ENCODE measurements at places on chromosomes 3 and 15. TPM values are rescaled to one million over a fixed set of nuclear protein-coding genes. Genes with fewer than 3 reads are reported as not detected.

DNA sequence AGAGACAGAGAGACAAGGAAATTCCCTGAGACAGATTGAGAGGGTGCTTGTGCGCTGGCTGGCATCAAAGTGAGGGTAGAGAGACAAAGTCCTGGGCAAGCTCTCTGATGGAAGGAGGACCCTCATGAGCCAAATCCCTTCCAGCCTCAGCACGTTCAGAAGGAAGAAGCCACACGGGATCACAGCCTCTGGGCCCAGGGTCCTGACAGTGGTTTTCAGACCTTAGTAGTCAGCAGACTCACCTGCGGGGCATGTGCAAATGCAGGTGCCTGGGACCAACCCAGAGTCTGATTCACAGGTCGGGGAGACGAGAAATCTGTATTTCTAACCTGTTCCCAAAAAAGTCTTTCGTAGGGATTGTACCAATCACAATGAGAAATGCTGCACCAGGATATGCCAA, 15.2 kb upstream of the KY start:
- H3K4me3 ChIP-seq = no peak overlapping the region
- no peak overlapping the region for H3K27ac ChIP-seq
- H3K27me3 ChIP-seq = no peaks in the 10 kb centered on the region
- DNase-seq = no peak

DNA sequence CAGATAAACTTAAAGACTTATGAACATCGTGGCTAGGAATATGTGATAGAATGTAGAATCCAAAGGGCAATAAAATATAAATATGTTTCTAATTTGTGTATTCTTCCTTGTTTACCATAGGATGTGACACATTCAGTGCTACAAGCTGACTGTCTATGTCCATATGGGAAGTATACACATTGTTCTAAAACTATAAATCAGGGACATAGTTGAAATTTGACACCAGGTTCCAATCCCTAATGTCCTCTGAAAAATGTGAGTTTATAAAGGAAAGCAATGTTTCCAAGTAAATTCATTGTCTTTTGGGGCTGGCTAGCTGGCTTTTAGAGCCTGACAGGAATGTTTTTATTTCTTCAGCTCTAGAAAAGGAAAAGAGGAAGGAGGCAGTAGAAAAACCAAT, 273.6 kb downstream of the CNTN4 start:
- no peaks in the 10 kb centered on the region for H3K36me3 ChIP-seq
- H3K27me3 ChIP-seq = no peaks in the 10 kb centered on the region
- H3K27ac ChIP-seq = no peak overlapping the region
- no peaks in the 10 kb centered on the region for H3K4me1 ChIP-seq

DNA sequence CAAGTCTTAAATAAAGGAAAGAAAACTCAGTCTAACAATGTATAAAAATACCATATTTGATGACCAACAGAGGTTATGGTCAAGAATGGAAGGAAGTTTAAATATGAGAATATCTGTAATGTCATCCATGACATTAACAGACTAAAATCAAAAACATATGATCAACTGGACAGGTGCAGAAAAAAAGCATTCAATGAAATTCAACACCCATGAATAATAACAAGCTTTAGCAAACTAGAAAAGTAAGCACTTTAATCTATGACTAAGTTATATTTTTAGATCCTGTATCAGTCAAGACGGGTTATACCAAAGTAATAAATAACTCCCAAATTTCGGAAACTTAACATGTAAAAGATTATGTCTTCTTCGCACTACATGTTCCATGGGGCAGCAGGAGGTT, 61.8 kb downstream of the CFAP20DC start:
- H3K4me1 ChIP-seq = no peaks in the 10 kb centered on the region
- H3K4me3 ChIP-seq = no peak overlapping the region
- no peaks in the 10 kb centered on the region for H3K27me3 ChIP-seq
- no peaks in the 10 kb centered on the region for H3K36me3 ChIP-seq

DNA sequence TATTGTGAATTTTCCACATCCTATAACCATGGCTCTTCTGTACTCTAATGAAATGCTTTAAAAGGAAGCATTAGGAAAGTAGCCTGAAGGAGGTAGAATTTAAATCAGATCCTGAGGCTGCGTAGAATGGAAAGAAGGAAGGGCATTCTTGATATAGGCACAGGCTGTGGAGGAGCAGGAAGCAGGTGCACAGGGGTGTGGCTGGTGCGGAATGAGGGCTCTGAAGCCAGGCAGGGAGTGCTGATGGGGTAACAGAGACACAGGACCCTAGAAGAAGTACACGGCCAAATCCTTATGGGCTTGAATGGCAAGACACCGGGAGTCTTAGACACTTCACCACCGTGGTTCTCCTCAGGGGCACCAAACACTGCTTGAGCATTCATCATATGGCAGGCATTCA, 97.0 kb downstream of the MYLK start:
- no peak for DNase-seq
- no peak overlapping the region for H3K4me3 ChIP-seq
- H3K27ac ChIP-seq = no peak overlapping the region
- no peaks in the 10 kb centered on the region for H3K36me3 ChIP-seq
- no peaks in the 10 kb centered on the region for H3K27me3 ChIP-seq

DNA sequence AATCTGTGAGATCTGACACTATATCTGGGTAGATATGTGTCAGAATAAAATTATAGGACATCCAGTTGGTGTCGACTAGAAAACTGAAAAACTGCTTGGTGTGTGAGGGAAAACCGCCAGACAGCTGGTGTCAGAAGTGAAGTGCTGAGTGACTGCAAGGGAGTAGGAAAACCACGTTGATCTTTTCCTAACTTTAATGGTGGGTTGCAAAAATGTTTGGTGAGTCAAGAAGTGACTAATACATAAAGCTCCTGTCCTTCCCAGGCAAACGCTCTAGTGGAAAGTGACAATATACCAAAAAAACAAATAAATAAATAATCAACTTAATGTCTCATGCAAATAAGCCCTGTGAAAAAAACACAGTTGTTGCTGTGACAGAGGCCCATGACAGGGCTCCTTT, 7.3 kb upstream of the CD96 start:
- no peak overlapping the region for H3K4me3 ChIP-seq
- H3K27ac ChIP-seq = no peak overlapping the region
- DNase-seq = no peak
- no peaks in the 10 kb centered on the region for H3K27me3 ChIP-seq
- no peaks in the 10 kb centered on the region for H3K36me3 ChIP-seq

DNA sequence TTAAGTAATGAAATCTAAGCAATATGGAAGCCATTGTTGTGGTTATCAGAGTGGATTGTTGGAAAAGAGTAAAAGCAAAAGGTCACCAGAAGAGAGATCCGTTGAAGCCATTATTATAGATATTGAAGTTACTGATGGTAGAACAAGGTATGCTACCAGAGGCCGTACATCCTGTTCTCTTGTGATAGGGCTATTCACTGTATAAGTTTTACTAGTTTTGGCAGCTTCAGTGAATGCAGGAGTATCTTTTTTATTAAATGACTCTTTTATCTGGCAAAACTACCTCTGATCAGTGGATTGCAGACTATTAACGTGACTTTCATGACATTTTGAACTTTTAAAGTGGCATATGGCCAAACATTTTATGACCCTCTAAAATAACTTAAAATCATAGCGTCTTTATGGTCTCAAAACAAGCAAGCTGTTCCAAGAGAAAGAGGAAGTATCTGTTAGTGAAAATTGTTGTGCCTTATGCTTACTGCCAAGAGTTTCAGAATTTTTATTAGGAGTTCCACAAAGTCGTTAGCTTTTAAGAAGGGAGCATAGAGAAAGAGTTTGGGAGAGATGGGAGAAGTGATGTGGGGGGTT, 102.9 kb downstream of the LRRC49 start:
- no peaks in the 10 kb centered on the region for H3K27me3 ChIP-seq
- H3K4me3 ChIP-seq = no peak overlapping the region
- no peak for DNase-seq
- no peaks in the 10 kb centered on the region for H3K36me3 ChIP-seq
- no peaks in the 10 kb centered on the region for H3K4me1 ChIP-seq

- no peak for DNase-seq
- H3K4me1 ChIP-seq = peaks cover 14% of the 10 kb centered on the region
- no peak overlapping the region for H3K27ac ChIP-seq
- no peak overlapping the region for H3K4me3 ChIP-seq
These were observed 238.7 kb upstream of the HES1 start for GRCh38 chr3:193897288-193897687.

- no peaks in the 10 kb centered on the region for H3K36me3 ChIP-seq
- no peak overlapping the region for H3K27ac ChIP-seq
- H3K27me3 ChIP-seq = no peaks in the 10 kb centered on the region
- H3K4me1 ChIP-seq = no peaks in the 10 kb centered on the region
- no peak overlapping the region for H3K4me3 ChIP-seq
These were observed 58.4 kb upstream of the COL8A1 start for GRCh38 chr3:99579965-99580364.

- H3K36me3 ChIP-seq = no peaks in the 10 kb centered on the region
- no peak overlapping the region for H3K27ac ChIP-seq
- H3K4me1 ChIP-seq = no peaks in the 10 kb centered on the region
- DNase-seq = no peak
- H3K27me3 ChIP-seq = no peaks in the 10 kb centered on the region
These were observed 56.3 kb upstream of the SEC13 start for GRCh38 chr3:10377148-10377725.

- H3K4me1 ChIP-seq = peaks cover 14% of the 10 kb centered on the region
- no peaks in the 10 kb centered on the region for H3K27me3 ChIP-seq
- no peak overlapping the region for H3K27ac ChIP-seq
- no peaks in the 10 kb centered on the region for H3K36me3 ChIP-seq
- DNase-seq = no peak
- H3K4me3 ChIP-seq = no peak overlapping the region
These were observed 55.5 kb downstream of the NOX5 start for GRCh38 chr15:69069996-69070395.

DNA sequence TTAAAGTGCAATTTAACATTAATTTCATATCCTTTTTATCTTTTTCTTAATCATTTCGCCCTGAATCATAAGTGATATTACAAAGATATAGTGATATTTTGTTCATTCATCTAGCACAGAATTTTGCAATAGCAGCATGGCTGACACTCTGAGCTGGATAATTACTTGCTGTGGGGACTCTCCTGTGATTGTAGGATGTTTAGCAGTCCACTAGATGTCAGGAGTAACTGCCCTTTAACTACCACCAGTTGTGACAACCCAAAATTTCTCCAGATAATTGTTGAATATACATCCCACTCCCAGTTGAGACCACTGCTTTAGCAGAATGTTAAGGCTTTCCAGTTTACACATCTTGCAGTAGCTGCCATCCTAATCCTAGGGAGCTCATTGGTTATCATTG, 196.8 kb upstream of the MBNL1 start:
- H3K27me3 ChIP-seq = no peaks in the 10 kb centered on the region
- H3K27ac ChIP-seq = no peak overlapping the region
- H3K4me3 ChIP-seq = no peak overlapping the region
- H3K36me3 ChIP-seq = no peaks in the 10 kb centered on the region
- no peak for DNase-seq

DNA sequence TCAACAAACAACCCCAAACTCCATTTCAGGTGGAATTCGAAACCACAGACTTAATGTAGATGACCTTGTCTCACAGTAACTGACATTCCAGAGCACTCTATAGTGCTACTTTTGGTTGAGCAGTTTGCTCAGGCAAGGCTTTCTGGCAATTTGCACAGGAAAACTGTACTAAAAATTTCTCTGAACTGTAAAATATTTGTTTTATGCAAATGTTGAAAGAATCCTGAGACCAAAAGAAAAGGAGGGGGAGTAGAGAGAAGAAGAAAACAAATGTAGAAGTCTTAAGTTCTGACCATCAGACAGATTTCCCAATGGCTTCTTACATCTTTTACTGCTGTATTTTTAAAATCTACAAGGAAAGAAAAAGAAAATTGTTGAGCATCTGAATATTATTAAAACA, 53.5 kb downstream of the DTWD1 start:
- DNase-seq = no peak
- H3K4me1 ChIP-seq = no peaks in the 10 kb centered on the region
- no peaks in the 10 kb centered on the region for H3K27me3 ChIP-seq

DNA sequence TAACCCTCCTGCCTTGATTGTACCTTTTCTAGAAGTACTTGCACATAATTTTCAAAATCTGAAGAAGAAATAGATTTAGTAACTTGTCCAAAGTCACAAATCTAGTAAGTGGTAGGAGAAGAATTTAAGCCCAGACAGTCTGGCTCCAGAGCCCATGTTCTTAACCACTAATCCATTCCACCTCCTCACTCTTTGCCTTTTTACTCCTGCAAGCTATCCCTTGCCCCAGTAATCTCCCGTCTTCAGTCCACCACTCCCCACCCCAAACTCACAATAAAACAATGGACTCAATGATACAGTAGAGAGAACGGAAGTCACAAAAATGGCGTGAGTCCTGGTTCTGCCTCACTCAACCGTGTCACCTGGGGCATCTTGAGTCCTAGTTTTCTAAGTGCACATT, 48.7 kb downstream of the SETMAR start:
- H3K27ac ChIP-seq = no peak overlapping the region
- H3K4me1 ChIP-seq = peaks cover 20% of the 10 kb centered on the region
- no peaks in the 10 kb centered on the region for H3K27me3 ChIP-seq
- DNase-seq = no peak

Gene SMAD6
- total RNA-seq = 14.0 TPM

Gene RFT1
- total RNA-seq = 10.6 TPM

Gene CHRNA7
- 4.4 TPM for total RNA-seq

Gene HCN4
- 0.78 TPM for total RNA-seq

Gene BMF
- total RNA-seq = 4.3 TPM

Gene GP5
- total RNA-seq = not detected

Gene TM2D3
- total RNA-seq = 30.9 TPM

Gene GCSAM
- total RNA-seq = not detected

Gene AQP9
- total RNA-seq = 0.26 TPM

Measured in body of pancreas (tissue), 4 donors.